ENCODE measurements at places on chromosomes 4 and X.

GRCh38 chrX:78618987-78619386 lies 40.1 kb downstream of the RTL3 start:
- DNase-seq, result no peak

DNA sequence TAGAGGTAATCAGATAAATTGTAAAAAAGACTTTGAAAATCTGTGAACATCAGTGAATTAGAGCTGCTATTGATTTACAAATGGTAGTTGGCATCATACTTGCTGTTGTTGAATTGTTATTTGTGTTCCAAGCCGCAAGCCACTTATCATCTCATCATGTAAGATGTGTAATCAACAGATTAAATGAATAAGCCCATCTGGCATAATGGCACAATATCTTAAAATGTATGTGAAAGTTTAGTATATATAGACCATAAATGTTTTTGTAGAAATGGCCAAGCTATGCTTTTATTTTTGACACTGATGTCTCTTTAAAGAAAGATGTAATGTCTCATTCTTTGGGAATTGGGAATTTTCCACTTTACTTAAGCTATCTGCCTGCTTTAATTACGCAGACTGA lies 682.6 kb upstream of the GNPDA2 start:
- no peak for DNase-seq

DNA sequence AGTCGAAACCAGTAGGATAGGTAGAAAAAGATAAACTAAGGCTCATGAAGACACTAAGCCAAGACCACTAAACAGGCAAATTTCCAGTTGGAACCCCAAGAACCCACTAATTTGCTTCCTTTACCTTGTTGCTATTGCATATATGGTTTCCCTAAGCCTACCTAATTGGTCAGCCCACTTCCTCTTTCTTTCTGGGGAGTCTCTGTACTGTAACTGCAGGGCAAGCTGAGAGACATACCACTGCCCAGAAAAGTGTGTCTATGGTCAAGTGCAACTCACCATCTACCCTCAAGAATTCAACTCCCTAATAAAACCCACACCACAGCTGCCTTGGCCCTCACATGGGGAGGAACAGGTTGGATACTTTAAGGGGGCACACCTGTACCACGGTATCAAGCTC lies 28.6 kb downstream of the IDS start:
- no peak for DNase-seq

DNA sequence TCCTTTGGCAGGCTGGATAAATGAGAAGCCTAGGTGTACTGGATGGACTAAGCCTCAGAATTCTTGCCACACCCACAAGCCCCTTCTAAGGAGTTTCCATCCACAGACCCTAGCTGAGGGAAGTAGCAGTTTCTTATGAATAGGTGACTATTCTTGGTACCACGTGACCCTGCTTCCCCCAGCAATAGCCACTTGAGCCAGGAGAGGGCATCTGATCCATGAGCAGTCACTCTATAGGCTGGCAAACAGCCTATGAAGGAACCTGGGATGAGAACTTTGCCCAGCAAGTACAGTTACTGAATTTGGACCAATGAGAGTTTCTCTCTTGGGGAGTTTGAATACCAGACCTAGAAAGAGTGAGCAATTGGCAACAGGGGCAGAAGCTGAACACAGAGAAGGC lies 84.0 kb downstream of the RTL9 start:
- no peak for DNase-seq

DNA sequence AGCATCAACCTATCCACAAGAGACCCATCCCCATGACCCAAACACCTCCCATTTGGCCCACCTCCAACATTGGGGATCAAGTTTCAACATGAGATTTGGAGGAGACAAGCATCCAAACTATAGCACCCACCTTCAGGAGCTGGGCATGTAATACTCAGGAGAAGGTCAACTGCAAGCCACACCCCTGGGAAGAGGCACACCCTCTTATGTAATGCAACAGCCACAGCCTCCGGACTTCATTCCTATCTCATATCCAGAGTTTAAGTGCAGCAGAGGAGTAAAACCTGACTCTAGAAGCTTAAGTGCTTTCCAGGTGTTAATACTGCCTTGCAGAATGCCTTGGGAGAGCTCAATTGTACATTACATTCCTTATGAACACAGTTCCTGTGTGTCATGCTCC lies 197.4 kb downstream of the PTTG2 start:
- DNase-seq, result no peak

- no peak for DNase-seq
Measured at GRCh38 chr4:91758487-91758886, 545.3 kb upstream of the GRID2 start.

GRCh38 chr4:7852568-7853185 lies 87.0 kb downstream of the AFAP1 start:
- no peak for DNase-seq

DNA sequence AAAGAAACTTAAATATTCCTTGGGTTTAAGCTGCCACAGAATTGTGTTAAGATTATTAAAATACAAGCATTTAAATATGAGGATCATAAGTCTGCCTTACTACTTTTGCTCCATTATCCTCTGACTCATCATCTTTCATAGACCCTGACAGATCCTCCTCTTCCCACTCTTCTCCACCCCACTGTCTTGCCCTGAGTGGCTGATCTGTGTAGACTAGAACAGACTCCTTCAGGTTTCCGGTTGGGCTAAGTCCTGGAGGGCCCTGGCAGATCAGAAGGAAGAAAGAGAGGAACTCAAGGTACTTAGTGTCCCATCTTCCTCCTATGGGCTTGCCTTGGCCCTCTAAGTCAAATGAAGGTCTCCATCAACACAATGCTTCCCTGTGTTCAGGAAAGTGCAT lies 30.7 kb downstream of the PALLD start:
- DNase-seq, result no peak

DNA sequence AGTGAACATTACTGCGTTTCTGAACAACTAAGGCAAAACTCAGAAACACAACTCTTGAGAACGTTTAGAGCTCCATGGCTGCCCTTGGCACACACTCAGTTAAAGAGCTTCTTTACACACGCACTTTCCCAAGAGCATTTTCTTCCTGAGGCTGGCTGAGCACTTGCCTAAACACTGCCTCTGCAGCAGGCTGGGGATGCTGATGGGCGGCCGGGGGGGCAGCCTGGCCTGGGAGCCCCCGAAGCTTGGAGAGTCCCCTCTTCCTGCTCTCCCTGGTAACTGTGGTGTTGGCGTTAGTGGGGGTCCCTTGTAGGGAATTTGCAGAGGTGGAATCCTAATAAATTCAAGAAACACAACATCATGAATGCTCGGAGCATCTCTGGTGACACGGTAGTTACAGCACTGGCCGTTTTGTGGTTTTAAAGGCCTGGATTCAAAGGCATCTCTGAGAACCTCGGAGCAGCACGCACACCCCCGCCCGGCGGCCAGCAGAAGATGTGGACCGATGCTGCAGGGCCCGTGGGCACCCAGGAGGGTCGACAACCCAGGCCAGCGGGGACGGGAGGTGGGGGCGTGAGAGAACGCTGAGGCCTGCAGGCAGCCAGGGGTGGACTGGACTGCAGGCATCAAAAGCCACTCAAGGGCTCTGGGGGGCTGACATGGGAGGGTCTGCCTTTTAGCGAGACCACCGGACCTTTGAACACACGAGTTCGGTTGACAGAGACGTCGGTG lies 45.4 kb downstream of the FGFRL1 start:
- DNase-seq, result no peak

GRCh38 chrX:41449615-41450014 lies 2.5 kb downstream of the NYX start:
- no peak for DNase-seq

- DNase-seq, result no peak
Measured at GRCh38 chr4:5383191-5383980, 325.0 kb downstream of the EVC2 start.

- no peak for DNase-seq
Measured at GRCh38 chrX:99394456-99394855, 1015.6 kb downstream of the PCDH19 start.

DNA sequence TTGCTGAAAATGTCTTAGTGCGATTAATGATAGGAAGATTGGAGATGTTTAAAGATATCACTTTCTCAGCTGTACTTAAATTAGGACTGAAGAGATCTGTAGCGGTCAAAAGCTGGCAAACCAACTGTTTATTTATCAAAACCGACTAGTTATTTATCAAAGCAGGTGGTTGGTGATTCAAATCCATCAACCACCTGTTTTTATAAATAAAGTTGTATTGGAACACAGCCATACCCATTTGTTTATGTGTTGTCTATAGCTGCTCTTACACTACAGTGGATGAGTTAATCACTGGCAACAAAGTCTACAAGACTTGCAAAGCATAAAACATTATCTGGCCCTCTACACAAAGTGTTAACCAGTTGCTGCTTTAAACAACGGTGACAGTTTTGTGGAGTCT lies 76.8 kb downstream of the IL15 start:
- no peak for DNase-seq

DNA sequence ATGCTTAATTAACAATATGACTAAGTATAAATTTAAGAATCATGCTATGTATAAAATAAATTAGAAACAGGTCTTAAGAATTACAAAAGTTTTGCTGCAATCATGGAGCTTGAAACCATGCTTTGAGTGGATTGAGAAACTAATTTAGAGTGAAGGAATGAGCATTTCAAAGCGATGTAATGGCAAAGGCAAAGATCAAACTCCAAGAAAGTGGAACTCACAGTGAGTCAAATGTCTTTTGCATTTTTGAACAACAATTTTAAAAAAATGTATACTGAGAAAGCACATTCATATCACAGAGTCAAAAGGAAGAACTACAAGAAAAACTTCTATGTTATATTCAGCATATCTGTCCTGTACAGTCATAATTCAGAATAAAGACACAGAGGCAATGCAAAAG lies 6.6 kb downstream of the GPRIN3 start:
- DNase-seq, result no peak

GRCh38 chr4:82287720-82288119 lies 86.1 kb downstream of the HNRNPD start:
- DNase-seq, result no peak

DNA sequence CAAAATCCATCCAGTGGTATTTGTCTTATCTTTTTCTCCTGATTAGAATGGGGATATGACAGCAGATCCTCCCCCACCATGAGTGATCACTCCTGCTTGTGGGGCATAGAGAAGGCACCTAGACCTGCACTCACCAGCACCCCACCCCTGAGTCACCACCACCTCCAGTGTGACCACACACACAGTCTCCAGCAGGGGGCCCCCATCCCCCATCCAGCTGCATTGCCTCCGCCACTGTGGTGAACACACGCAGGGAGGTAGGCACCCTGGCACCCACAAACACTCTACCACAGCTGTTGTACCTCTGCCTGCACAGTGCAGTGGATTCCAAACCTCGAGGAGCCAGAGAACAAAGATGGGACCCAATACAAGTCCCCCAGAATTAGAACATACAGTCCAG lies 9.0 kb upstream of the MAGEA8 start:
- peak; percentile 31 for DNase-seq

DNA sequence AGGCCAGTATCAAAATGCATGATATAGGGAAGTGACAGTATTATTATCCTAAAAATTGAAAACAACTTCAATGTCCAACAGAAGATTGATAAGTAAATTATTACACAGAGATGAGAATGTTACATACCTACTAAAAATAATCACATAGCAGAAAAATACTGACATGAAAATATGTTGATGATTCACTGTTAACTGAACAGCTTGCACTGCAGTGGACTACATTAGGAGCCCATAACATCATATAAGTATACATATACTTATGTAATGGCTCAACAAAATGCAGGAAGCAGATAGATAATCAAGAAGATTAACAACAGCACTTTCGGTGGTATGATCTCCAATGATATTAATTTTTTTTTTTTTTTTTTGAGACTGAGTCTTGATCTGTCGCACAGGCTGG lies 7.1 kb downstream of the CLOCK start:
- DNase-seq, result no peak

- no peak for DNase-seq
Measured at GRCh38 chrX:28303486-28303885, 283.8 kb upstream of the IL1RAPL1 start.

- DNase-seq, result no peak
Measured at GRCh38 chrX:150080497-150080896, 142.2 kb upstream of the EOLA2 start.

- DNase-seq, result no peak
Measured at GRCh38 chrX:46298821-46299220, 246.4 kb downstream of the ZNF674 start.

Data from stimulated activated CD8-positive, alpha-beta memory T cell treated with anti-CD3 and anti-CD28 coated beads, Interleukin-2, amount 100 ng/mL, for 1 hour (primary cell).